Stimulated activated CD8-positive, alpha-beta memory T cell treated with anti-CD3 and anti-CD28 coated beads, Interleukin-4, amount 100 ng/mL, for 48 hours (primary cell): ENCODE measurements at places on chromosomes 7 and 10.

DNA sequence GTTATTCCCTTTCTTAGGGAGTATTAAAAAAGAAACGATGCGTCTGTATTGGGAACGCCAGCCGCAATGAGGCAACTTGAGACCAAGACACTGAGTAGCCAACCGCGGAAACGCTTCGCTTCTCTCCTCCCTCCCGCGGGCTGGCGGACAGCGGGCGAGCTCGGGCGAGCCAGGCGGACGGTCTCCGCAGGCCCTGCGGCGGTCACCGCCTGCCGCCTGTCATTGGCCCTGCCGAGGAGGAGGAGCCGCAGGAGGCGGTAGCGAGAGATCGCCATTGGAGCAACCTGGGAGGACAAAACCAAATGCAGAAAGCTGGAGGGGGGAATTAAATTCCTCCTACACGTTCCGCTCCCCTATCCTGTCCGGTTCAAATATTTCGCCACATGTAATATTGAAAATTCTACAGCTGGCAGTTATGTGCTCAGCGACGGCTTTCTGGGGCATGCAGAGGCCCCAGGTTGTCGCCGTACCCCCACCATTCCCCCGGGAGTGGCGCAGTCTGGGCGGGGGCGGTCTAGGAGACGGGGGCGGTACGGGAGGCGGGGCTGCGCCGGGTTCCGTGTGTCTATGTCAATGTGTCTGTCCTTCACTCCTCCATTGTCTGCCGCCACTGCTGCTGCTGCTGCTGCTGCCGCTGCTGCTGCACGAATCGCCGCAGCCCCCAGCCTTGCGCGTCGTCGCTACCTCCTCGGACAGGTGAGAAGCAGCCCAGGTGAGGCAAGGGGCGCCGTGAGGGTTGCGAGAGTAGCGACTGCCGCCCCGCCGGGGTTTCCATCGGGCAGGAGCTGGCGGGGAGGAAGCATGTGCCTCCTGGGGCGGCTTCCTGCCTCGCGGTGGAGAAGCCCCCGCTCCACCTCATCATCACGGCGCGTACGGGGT, at the start of the genes ANKMY2 and BZW2:
TSS of gene ANKMY2 (minus strand) at position 162 of the 879 bp plus-strand sequence. CDS start 181 bp downstream, outside the sequence.
TSS of gene BZW2 (plus strand) at position 589 of the 879 bp plus-strand sequence. CDS start 19,263 bp downstream, outside the sequence.
- peak; percentile 92 for DNase-seq

- no peak for DNase-seq
Observed at GRCh38 chr7:106623853-106624252, 37.1 kb downstream of the CCDC71L start.

GRCh38 chr10:47243356-47243755, 56.6 kb upstream of the GDF10 start:
- no peak for DNase-seq

DNA sequence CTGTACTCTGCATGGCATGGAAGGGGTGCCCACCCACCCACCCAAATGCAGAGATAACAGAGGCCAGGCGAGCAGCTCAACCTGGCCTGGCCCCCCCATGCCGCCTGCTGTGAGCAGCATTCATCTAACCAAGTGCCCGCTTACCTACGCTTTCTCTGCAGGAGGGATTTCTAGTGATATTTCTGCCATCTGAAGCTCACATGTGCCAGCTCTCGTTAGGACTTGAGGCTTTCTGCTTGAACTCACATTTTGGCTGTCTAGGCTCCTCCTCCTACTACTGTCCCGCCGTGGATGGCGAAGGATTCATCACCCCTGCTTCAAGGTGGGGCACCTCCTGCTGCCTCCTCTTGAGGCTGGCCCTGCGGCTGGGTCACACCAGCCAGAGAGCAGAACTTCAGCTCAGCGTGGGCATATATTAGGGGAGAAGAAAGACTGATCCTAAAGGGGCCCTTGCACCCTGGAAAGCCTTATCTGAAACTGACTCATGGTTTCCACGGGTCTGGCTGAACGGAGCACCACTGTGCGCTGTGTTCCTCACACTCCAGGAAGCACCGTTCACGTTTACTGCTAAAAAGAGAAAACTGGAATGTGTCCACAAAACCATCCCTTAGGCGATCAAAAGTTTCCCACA, 45.5 kb downstream of the CTBP2 start:
- no peak for DNase-seq

GRCh38 chr7:28956608-28957063, 1.5 kb downstream of the TRIL start:
- peak; percentile 40 for DNase-seq

DNA sequence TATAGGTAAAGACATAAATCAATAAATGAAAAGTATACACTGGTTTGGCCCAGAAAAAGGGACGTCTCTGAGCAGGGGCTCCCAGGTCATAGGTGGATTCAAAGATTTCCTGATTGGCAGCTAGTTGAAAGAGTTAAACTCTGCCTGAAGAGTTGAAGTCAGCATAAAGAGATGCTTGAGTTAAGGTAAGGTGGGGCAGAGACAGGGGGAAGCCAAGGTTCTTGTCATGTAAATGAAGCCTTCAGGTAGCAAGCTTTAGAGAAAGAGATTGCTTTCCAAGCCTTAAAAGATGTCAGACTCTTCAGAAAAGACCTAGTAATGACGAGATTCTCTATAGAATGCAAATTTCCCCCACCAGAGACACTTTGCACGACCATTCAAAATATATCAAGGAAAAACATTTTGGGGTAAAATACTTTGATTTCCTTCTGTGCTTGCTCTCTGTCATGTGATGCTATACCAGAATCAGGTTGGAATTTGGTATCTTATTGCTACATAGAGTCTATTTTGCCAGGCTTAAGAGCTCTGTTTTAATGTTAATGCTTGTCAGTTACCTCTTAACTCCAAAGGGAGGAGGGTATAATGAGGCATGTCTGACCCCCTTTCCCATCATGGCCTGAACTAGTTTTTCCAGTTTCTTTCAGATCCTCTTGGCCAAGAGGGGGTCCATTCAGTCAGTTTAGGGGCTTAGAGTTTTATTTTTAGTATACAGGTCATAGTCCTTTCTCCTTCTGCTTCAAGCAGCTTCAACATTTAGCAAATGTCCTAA, 429.6 kb downstream of the ADRA2A start:
- no peak for DNase-seq

GRCh38 chr10:69336952-69337295, 58.6 kb downstream of the HK1 start:
- DNase-seq: no peak

GRCh38 chr7:90025771-90026170, 128.5 kb upstream of the STEAP1 start:
- no peak for DNase-seq

DNA sequence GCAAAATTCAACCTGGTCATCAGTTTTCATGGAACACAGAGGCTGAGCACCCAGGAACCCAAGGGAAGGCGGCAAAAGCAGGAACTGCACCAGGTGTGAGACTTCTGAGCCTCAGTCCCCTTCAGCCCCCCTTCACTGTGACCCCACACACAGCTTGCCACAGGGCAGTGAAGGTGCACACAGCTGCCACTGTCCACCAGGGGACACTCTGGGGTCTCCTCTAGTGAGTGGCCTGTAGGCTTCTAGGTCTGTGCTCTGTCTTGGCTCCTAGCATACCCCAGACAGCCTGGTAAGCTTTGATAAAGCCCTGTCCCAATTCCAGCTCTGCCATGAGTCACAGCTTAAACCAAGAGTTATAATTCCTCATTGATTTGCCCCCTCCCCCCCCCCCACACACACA, 12.1 kb downstream of the KCNH2 start:
- no peak for DNase-seq

GRCh38 chr10:96835899-96836298, 3.8 kb downstream of the LCOR start:
- DNase-seq: no peak

GRCh38 chr10:74887614-74888284, 61.3 kb downstream of the KAT6B start:
- no peak for DNase-seq

DNA sequence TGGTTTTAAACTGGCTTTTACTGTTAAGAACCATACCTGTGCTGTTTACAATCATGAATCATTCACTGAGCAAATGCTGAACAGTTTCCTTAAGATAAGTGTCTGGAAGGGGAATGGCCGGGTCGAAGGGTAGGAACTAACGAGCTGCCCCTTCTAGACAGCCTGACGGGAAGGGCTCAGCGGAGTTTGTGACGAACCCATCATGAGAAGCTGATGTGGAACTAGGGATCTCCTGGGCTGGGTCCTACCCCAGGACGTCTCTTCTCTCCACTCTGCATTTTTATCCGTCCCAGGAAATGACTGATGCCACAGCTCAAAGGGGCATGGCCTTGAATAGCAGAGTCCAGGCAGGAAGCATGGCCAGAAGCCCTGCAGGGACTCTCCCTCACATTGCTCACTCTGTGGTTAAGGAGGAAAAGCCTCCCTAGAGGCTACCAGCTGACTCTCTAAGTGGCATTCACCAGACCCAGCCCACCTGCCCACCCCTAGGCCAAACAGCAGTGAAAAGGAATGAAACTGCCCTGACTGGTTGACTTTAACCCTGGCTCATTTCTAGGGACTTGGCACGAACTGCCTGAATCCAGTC, 112.0 kb downstream of the PFKFB3 start:
- DNase-seq: no peak

DNA sequence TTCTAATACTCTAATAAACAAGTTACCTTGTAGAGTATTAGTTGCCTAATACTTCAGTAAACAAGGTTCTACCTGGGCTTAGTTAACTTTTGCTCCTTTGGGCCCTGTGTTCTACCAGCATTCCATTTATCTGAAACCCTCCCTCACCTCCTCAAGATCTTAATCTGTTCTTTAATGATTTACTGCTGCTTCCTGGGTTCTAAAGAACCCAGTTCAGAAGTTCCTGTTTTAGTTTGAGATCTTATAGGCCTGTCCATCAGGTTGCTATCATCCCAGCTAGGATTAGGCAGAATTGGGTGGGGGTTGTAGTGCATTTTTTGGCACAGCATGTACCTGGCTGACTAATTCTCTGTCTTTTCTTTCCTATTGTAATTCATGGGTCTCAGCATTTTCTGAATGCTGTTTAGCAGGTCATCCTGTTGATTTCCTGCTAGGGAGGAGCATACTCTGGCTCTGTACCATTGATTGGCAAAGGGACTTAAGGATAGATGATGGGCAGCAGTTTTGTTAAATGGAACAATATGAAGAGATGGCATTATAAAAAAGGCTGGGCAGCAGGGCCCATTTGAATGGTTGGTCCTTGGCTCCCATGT, 53.7 kb upstream of the TMEM248 start:
- no peak for DNase-seq

- no peak for DNase-seq
Observed at GRCh38 chr10:125156739-125157480, 3.5 kb downstream of the CTBP2 start.

GRCh38 chr10:117350909-117351308, 24.3 kb downstream of the PDZD8 start:
- no peak for DNase-seq

DNA sequence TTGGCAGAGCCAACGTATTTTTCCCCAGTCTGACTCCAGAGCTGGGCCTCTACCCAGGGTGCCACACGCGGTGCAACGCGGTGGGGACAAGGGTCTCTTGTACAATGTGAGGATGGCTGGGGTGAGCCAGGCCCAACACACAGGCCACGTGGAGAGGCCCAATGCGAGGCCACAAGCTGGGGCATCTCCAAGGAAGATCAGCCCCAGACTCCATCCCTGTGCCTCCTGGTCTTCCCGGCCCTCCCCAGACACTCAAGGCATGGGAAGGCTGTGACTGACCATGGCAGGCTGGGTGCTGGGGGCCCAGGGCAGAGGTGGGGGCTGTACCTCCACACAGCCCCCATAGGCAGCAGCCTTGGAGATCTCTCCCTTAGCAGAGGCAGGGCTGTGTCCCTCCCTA, 135.3 kb upstream of the FAM20C start:
- no peak for DNase-seq

GRCh38 chr10:51257511-51258248, 183.4 kb downstream of the PRKG1 start:
- DNase-seq: no peak

GRCh38 chr10:45809837-45810236, 37.5 kb downstream of the AGAP4 start:
- no peak for DNase-seq

GRCh38 chr7:151833691-151834090, 43.2 kb downstream of the PRKAG2 start:
- DNase-seq: no peak

DNA sequence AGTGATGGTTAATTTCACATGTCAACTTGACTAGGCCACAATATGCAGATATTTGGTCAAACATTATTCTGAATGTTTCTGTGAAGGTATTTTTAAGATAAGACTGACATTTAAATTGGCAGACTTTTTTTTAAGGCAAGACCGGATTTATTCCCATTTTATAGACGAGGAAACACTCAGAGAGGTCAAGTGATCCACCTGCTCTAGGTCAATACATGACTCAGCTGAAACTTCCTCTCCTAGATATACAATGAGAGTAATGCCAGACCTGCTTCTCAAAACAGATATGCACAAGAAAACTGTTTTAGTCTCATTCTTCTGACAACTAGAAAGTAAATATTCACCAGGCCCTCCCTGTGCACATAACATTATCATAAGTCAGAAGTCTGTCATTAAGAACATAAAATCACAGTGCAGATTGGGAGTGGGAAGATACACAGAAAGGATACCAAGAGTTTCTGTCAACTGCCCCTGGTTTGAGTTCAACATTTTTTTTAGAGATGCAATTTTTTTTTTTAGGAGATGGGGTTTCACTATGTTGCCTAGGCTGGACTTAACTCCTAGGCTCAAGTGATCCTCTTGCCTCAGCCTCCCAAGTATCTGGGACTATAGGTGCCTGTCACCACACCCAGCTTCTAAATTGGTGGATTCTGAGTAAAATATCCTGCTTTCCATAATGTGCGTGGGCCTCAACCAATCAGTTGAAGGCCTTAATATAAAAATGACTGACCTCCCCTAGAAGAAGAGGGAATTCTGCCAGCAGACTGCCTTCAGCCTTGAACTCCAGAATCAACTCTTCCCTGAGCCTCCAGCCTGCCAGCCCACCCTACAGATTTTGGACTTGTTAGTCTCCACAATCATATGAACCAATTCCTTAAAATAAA, 121.4 kb downstream of the ZFAND4 start:
- no peak for DNase-seq

DNA sequence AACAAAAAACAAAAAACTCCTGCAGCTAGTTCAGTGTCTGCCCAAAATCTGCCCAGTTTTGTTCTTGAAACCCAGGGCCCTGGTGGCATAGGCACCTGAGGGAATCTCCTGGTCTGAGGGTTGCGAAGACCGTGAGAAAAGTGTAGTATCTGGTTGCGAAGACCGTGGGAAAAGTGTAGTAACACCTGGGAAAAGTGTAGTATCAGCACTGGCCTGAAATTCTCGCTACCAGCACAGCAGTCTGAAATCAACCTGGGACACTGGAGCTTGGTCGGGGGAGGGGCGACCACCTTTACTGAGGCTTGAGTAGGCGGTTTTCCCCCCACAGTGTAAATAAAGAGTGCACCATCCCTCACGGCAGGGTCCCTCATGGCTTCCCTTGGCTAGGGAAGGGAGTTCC, 82.5 kb upstream of the SP4 start:
- no peak for DNase-seq

DNA sequence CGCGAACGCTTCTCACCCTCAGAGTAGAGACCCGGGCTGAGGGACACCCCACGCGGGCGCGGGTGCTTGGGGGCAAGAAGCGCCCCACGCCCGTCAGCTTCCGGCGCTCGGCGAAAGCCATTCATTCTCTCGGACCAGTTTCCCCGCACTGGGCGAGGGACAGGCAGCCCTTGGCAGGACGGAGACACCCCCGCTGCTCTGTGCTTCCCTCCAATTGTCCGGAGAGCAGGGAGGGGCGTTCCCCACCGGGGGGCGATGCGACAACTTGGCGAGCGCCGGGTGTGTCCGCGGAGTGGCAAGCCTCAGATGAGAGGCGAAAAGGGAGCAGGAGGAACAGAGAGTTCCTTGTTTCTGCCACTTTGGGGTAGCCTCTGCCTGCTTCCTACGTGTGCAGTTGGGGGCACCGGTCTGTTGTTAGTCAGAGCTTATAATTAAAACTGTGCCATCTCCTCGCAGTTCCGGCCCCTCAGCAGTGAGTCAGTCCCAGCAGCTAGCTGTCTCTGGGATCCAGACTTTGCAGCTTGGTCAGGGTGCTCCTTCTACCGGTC, 1.7 kb downstream of the GPR158 start:
- DNase-seq: no peak

GRCh38 chr7:89312551-89312950, 517.0 kb upstream of the TEX47 start:
- no peak for DNase-seq
